Colonic mucosa (tissue), 4 donors: ENCODE measurements at places on chromosomes 1 and 21. TPM values are rescaled to one million over a fixed set of nuclear protein-coding genes. Genes with fewer than 3 reads are reported as not detected.

The OPTC gene
- not detected for total RNA-seq

DNA sequence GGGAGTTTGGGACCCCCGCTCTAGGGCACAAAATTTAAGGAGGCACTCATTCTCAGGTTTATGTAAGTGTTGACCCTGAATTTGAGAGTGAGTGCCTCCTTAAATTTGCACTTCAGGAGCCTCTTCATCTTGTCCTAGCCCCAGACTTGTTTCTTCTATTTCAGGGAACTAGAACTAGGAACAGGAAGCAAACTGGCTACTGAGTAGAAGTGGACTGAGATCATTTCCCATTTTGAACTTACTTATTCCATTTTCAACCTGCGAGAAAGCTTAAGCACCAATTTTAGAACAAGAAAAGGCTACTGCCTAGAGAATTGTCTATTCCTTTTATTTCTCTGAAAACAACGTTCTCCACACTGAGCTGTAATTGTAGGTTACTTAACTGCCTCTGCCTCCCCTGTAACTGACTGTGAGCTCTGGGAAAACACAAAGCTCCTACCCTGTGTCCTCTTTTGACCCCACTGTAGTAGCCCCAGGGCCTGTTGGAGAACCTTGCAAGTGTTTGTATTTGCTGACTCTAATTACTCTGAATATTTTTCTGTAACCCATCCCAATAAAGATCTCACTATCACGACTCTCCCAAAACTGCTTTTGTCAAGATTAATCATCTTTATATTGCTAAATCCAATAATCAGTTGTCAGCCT lies 2.5 kb downstream of the PPT1 start:
- no peak for DNase-seq

The TAF13 gene
- total RNA-seq = 50.9 TPM

GRCh38 chr1:232142403-232143314 lies 487.3 kb downstream of the SIPA1L2 start:
- DNase-seq = peak; percentile 29

- no peak for DNase-seq
Measured at GRCh38 chr21:32422064-32422463, 9.6 kb downstream of the EVA1C start.

The OR2T6 gene
- not detected for total RNA-seq

DNA sequence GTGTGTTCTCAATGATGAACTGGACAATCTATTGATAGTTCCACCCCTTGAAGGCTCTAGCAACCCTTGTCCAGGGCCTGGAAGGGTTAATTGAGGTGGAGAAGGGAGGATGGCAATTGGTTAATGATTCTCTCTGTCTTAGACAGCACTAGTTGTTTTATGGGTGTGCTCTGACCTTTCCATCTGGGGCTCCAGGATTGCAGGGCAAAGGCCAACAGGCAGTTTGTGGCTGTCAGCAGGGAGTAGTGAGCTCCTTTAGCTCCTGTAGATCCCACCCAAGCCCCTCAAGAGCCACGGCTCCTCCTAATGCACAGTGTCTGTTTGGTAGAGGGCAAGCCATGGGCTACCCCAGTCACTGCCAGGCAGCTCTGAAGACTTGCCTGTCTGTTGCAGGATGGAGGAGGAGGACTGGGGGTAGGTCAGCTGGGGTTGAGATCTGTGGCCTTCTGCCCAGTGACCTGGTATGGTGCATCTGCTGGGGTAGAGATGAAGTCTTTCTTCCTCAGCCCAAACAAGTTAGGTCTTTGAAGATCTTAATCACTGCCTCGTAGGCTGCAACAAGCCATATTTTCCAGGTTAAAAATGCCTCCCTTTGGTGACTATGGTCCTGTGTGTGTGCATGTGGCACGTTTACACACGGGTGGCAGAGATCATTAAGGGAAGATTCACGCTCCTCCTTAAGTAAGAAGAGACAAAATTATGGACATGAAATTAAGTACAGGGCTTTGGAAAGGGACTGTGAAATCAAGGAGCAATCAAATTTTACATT lies 7.7 kb downstream of the MROH7 start:
- peak; percentile 84 for DNase-seq

GRCh38 chr1:164842870-164843269 lies 283.9 kb downstream of the PBX1 start:
- DNase-seq = no peak

GRCh38 chr1:178174539-178174938 lies 80.6 kb downstream of the RASAL2 start:
- no peak for DNase-seq

- DNase-seq = no peak
Measured at GRCh38 chr1:67514786-67515185, 84.6 kb upstream of the SERBP1 start.

The ADAMTS4 gene
- 0.57 TPM for total RNA-seq

- peak; percentile 49 for DNase-seq
Measured at GRCh38 chr21:34743831-34744230, 75.0 kb downstream of the CLIC6 start.

- no peak for DNase-seq
Measured at GRCh38 chr1:221712198-221712684, 29.6 kb downstream of the DUSP10 start.

DNA sequence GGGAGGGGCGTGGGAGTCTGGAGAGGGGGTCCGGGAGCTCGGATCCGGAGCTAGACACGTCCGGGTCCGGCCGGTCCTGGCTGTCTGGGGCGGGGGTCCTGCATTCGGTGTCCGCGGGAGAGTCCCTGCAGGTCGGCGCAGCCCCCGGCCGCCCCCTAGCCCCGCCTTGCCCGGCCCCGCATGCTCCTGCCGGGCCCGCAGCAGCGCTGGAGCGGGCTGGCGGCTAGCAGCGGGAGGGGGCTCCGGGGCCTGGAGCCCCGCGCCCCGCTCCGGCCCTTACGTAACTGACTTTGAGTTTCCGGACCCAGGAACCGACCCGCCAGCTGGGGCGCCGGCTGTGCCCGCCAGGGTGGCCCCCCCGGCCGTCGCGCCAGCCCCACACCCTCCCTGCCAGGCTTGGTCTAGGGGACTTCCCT lies 26.9 kb upstream of the EPB41 start:
- DNase-seq = peak; percentile 41

- DNase-seq = no peak
Measured at GRCh38 chr1:92797297-92797696, 12.4 kb upstream of the EVI5 start.

GRCh38 chr1:111203681-111204200 lies 3.3 kb upstream of the DENND2D start:
- peak; percentile 88 for DNase-seq

GRCh38 chr1:165284454-165284853 lies 72.1 kb downstream of the LMX1A start:
- DNase-seq = peak; percentile 45

The NKAIN1 gene
- 0.20 TPM for total RNA-seq

DNA sequence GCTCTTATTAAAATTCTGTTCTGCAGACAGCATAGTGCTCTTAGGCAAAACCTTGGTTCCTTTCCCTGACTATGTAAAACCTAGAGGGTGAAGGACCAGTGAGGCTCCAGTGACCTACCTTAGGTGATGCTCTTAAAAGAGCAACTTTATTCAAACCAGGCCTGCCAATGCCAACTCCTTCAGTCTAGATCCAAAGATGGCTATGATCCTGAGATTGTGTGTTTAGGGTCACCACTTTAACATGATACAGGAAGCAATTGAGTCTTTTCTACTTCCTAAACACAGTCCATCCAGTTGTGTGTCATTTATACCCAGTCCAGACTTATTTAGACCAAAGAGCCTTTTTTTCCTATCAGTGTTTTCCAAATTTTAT lies 10.8 kb downstream of the MCL1 start:
- no peak for DNase-seq

- no peak for DNase-seq
Measured at GRCh38 chr21:23809573-23809972, 1797.7 kb downstream of the MRPL39 start.

- no peak for DNase-seq
Measured at GRCh38 chr1:164813776-164814175, 254.8 kb downstream of the PBX1 start.

DNA sequence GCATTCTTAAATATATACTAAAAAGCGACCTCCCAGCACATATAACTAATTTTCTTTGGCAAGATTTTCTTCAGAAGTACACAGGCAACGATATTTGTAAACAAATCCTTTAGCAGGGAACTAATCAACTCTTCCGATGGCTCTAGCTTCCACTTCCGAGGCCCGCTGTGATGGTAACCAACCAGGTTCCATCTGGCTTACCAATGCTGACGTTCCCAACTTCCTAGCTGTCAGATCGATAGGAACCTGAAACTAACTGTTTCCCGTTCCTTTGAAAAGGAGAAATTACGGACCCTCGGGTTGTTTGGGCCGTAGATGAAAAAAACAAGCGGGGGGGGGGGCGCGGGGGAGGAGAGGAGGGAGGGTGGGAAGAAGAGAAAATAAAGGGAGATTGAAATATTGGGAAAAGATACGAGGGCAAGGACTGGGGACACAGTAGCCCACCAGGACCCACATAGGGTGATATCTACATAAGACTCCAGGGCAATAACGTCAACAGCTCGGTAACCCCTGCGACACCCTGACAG lies 513 bp downstream of the GTF2B start:
- DNase-seq = peak; percentile 38

GRCh38 chr1:221497046-221497445 lies 244.8 kb downstream of the DUSP10 start:
- no peak for DNase-seq

GRCh38 chr1:109274533-109275476 lies 8.1 kb downstream of the PSRC1 start:
- peak; percentile 80 for DNase-seq

DNA sequence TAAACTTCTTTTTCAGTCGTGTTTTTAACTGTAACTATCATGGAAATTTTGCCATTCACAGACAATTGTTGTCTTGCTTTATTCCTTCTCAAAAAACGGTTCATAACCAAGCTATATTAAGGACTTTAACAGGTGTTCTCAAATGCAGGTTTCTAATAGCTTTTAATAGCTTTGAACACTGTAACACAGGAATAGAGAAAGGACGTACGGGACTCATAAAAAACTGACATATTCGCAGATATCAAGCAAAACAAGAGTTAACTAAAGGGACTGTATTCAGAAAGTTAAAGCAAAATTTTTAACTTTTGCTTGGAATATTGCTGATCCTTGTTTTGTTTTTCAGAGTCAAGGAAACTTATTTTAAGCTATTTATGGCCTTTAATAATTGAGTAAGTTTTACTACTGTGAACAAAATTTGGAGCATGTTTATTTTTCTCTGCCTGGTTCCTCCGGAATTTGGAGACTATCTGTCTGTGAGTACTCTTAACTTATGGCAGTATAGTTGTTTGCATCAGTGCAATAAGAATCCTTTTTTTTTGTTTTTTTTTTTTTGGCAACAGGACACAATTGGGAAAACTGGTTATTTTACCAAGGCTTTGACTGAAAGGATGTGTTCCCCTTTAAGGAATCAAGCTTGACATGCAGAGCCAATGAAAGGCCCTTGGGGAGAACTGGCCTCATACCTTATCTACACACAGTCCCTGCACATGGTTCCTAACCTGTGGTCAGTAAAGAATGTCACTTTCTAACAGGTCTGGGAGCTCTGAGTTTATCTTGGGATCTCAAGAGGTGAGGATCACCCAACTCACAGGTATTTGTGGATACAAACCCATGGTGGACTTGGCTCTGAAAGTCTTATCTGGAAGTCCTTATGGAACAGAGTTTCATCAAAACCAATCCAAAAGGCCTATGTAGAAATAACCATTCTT lies 5.8 kb upstream of the CD46 start:
- no peak for DNase-seq

The SOD1 gene
- 320 TPM for total RNA-seq

- peak; percentile 91 for DNase-seq
Measured at GRCh38 chr1:209651138-209651587, 1.1 kb downstream of the LAMB3 start.

DNA sequence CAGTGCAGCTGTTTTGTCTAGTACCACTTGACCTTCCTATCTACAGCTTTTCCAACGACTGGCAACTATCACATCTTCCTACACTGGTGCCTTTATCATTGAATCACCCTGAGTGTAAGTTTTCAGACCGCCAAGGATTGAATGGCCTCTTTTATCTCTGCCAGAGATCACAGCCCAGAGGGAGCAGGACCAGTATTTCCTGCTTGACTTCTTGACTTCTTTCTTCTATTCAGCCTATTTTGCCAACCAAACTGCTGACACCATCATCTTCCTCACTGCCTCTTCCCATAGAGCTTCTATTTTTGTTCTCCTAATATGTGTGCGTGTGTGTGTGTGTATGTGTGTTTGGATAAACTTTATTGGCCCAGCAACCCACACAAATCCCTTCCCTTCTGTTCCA lies 53.8 kb downstream of the SERBP1 start:
- DNase-seq = no peak

The SMCP gene
- not detected for total RNA-seq

- DNase-seq = no peak
Measured at GRCh38 chr1:41868241-41868998, 50.3 kb downstream of the HIVEP3 start.

DNA sequence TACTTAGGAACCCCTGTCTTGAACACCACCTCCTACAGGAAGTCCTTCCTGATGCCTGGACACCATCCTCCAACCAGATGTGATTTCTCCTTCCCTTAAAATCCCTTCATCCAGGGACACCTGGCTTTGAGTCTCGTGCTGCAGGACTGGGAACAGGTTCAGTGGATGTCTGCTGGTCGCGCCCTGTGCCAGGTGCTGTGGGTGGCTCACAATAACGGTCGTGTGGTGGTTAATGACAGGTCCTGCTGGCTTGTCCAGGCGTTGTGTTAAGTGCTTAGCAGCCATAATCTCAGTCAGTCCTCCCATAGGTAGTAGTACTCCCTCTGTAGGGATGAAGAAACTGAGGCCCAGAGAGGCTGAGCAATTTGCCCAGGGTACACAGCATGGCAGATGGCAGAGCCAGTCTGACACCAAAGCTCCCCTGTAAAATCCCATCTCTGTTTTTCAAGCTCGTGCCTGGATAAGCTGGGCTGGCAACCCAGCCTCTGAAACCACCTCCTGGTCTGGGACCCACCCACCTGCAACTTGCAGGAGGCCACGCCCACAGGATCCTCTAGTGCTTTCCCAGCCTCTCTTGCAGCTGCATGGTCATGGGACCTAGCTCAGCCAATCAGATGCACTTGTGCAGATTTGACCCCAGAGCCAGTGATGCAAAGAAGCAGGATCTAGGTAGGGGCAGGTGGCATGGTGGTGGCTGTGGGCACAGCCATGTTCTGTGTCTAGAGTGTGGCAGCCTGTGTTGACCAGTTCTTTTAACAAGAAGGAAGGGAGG lies 106.0 kb upstream of the IFFO2 start:
- peak; percentile 60 for DNase-seq

DNA sequence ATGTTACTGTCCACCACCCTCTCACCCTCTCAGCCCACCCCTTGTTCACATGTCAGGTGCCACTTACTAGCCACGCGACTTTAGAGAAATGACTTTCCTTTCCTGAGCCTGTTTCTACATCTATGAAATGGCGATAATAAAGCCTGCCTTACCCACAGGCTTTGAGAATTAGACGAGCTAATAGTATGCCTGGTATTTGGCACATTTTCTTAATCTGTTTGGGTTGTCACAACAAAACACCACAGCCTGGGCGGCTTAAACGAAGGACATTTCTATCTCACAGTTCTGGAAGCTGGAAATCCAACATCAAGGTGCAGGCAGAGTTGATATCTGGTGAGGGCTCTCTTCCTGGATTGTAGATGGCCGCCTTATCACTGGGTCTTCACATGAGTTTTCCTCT lies 273.9 kb upstream of the FMN2 start:
- DNase-seq = no peak
